ENCODE measurements at places on chromosomes 3 and 15. TPM values are rescaled to one million over a fixed set of nuclear protein-coding genes. Genes with fewer than 3 reads are reported as not detected.

- no peak overlapping the region for H3K4me3 ChIP-seq
- no peaks in the 10 kb centered on the region for H3K4me1 ChIP-seq
- no peaks in the 10 kb centered on the region for H3K27me3 ChIP-seq
- no peaks in the 10 kb centered on the region for H3K36me3 ChIP-seq
- no peak for DNase-seq
Measured at GRCh38 chr3:190586631-190587011, 72.7 kb downstream of the IL1RAP start.

Gene CEMIP
- total RNA-seq: 0.93 TPM

DNA sequence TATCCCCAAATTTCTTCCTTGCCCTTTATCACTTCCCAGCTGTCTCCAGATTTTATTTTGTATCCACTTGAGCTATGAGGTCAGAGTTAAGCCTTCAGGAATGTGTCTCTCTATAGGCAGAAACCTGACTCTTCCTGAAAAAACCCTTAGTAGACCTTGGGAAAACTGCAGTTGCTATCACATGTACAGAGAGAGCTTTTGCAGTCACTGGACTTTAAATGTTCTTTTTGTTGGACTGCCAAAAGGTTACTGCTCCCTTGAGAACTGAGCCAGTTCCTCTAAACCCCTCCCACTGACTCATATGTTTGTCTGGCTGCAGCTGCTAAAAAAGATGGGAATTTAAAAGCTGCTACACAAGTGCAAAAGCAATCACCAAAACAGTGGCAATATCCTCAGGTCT is 169.1 kb upstream of the CCDC54 start:
- no peak overlapping the region for H3K4me3 ChIP-seq
- peak; percentile 99 for DNase-seq
- no peaks in the 10 kb centered on the region for H3K27me3 ChIP-seq
- H3K4me1 ChIP-seq: peaks cover 25% of the 10 kb centered on the region

DNA sequence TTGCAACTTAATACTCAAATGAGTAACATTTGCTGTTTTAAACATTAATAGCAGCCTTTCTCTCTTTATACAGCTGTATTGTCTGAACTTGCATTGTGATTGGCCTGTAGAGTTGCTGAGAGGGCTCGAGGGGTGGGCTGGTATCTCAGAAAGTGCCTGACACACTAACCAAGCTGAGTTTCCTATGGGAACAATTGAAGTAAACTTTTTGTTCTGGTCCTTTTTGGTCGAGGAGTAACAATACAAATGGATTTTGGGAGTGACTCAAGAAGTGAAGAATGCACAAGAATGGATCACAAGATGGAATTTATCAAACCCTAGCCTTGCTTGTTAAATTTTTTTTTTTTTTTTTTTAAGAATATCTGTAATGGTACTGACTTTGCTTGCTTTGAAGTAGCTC is 40.3 kb downstream of the CTNNB1 start:
- H3K4me1 ChIP-seq: no peaks in the 10 kb centered on the region
- peak; percentile 22 for DNase-seq
- H3K27me3 ChIP-seq: no peaks in the 10 kb centered on the region
- no peak overlapping the region for H3K27ac ChIP-seq
- peaks cover 68% of the 10 kb centered on the region for H3K36me3 ChIP-seq
- H3K4me3 ChIP-seq: no peak overlapping the region

Gene LYZL4
- total RNA-seq: not detected

DNA sequence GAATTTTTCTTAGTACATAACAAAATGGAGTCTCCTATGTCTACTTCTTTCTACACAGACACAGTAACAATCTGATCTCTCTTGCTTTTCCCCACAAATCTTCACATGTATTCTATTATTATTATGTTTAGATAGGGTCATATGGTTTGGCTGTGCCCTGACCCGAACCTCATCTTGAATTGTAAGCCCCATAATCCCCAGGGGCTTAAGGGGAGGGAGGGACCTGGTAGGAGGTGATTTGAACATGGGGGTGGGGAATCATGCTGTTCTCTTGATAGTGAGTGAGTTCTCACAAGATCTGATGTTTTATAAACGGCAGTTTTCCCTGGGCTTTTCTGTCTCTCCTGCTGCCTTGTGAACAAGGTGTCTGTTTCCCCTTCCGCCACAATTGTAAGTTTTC is 86.7 kb upstream of the SELENOK start:
- no peak for DNase-seq
- no peaks in the 10 kb centered on the region for H3K36me3 ChIP-seq
- no peak overlapping the region for H3K27ac ChIP-seq
- no peaks in the 10 kb centered on the region for H3K27me3 ChIP-seq

- no peak overlapping the region for H3K27ac ChIP-seq
- H3K4me3 ChIP-seq: no peak overlapping the region
- H3K4me1 ChIP-seq: peaks cover 22% of the 10 kb centered on the region
- no peaks in the 10 kb centered on the region for H3K27me3 ChIP-seq
- no peak for DNase-seq
Measured at GRCh38 chr3:178712247-178712646, 176.0 kb downstream of the KCNMB2 start.

DNA sequence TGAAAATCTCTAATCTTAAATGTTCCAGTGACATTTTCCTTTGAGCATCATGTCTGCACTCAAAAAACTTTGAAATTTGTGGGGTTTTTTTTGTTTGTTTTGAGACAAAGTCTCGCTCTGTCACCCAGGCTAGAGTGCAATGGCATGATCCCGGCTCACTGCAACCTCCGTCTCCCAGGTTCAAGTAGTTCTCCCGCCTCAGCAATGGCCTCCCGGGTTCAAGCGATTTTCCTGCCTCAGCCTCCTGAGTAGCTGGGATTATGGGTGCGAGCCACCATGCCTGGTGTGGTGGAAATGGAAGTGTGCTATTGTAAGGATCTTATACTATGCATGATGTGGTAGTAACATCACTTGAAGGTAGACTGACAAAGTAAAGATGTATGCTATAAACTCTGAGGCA is 42.5 kb downstream of the TKT start:
- H3K4me1 ChIP-seq: no peaks in the 10 kb centered on the region
- no peaks in the 10 kb centered on the region for H3K36me3 ChIP-seq
- H3K27ac ChIP-seq: no peak overlapping the region
- H3K27me3 ChIP-seq: no peaks in the 10 kb centered on the region

DNA sequence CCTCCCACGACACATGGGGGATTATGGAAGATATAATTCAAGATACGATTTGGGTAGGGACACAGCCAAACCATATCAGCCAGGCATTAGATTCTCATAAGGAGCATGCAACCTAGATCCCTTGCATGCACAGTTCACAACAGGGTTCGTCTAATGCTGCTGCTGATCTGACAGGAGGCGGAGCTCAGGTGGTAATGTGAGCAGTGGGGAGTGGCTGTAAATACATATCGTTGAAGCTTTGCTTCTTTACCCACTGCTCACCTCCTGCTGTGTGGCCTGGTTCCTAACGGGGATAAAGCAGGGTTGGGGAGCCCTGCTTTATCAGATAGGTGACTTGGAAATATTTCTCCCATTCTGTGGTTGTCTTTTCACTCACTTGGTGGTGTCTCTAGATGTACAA is 14.8 kb downstream of the DOCK3 start:
- no peaks in the 10 kb centered on the region for H3K4me1 ChIP-seq
- no peaks in the 10 kb centered on the region for H3K36me3 ChIP-seq
- DNase-seq: no peak

DNA sequence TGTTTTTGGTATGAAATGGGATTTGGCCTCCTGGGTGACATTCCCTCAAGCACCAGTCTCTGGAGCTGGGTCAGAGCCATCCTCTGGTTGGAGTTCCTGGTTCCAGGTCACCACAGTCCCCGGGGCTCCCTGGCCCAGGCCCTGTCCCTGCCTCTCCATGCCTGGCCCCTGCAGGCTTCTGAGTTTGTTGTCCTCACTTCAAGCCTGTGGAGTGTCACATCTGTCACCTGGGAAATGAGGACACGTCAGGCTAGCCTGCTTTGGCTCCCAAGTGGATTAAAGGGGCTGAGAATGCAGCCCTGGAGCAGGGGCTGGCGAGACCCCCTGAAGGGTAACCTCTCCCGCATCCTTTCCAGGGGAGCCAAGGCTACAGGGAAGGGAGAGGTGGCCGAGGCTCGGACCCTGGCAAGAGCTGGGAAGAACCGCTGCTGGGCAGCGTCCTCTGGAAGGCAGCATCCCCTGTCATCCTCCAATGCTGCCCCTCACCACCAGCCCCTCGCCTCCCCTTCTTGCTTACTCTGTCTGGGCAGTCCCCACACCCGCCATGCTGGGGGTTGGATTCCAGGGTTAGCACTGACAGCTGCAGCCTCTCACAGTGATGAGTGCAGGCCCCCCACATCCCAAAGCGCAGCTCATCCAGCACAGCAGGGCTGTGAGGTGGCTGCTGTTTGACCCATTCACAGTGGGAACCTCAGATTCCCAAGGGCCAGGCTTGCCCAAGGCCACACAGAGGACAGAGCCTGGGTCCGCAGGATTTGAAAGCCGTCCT is 75.5 kb upstream of the IQSEC1 start:
- H3K27ac ChIP-seq: no peak overlapping the region
- H3K27me3 ChIP-seq: peaks cover 9% of the 10 kb centered on the region

- DNase-seq: peak; percentile 74
- H3K4me3 ChIP-seq: peak overlapping the region; percentile 86
- H3K27ac ChIP-seq: peak overlapping the region; percentile 77
- peaks cover 3% of the 10 kb centered on the region for H3K4me1 ChIP-seq
- H3K27me3 ChIP-seq: no peaks in the 10 kb centered on the region
Measured at GRCh38 chr3:107241217-107241616, 136.0 kb upstream of the CCDC54 start.

GRCh38 chr3:112687616-112688015 is 46.7 kb upstream of the CCDC80 start:
- no peak overlapping the region for H3K4me3 ChIP-seq
- no peaks in the 10 kb centered on the region for H3K36me3 ChIP-seq
- H3K27ac ChIP-seq: no peak overlapping the region
- H3K27me3 ChIP-seq: no peaks in the 10 kb centered on the region

- no peaks in the 10 kb centered on the region for H3K27me3 ChIP-seq
- no peak overlapping the region for H3K4me3 ChIP-seq
- no peaks in the 10 kb centered on the region for H3K36me3 ChIP-seq
- no peak overlapping the region for H3K27ac ChIP-seq
- no peak for DNase-seq
- no peaks in the 10 kb centered on the region for H3K4me1 ChIP-seq
Measured at GRCh38 chr3:168001244-168001643, 94.5 kb downstream of the GOLIM4 start.

Gene CCR3
- not detected for total RNA-seq

GRCh38 chr15:31091481-31091880 is 10.0 kb downstream of the TRPM1 start:
- H3K4me3 ChIP-seq: no peak overlapping the region
- no peaks in the 10 kb centered on the region for H3K4me1 ChIP-seq
- H3K36me3 ChIP-seq: no peaks in the 10 kb centered on the region
- H3K27ac ChIP-seq: no peak overlapping the region

- no peaks in the 10 kb centered on the region for H3K36me3 ChIP-seq
- no peak overlapping the region for H3K4me3 ChIP-seq
- DNase-seq: no peak
- H3K27me3 ChIP-seq: no peaks in the 10 kb centered on the region
- H3K4me1 ChIP-seq: no peaks in the 10 kb centered on the region
Measured at GRCh38 chr3:187024536-187025226, 94.4 kb downstream of the ST6GAL1 start.

DNA sequence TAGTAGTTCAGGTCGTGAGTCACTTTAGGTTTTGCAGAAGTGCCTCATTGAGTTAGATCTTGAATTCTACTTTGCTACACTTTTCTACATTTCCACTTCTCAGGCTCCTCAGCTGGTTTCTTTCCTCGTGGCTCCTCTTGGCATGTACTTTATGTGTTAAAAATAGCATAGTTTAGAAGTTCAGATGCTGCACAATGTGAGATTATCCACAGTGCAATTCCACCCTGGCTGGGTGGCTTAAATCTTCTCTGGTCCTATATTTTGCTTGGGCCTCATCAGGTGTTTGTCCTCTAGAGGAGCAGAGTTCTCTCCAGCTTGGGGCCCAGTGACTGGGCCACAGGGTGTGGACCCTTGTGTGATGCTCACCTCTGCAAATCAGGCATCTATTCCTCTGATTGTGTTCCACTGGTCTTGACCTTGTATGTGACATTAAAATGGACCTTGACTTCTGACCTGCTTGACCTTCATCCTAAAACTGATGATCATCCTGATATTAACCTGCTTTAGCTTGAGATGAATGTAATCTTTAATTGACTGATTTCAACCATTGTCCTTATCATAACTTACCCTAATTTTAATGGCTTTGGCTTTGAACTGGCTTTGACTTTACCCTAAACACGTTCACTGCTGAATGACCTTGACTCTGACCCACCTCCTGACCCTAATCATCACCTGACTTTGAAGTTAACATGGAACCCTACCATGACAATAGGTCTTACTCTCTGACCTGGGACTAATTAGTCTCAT is 63.9 kb upstream of the ACAD9 start:
- H3K4me1 ChIP-seq: peaks cover 7% of the 10 kb centered on the region
- no peak overlapping the region for H3K4me3 ChIP-seq
- H3K27ac ChIP-seq: no peak overlapping the region
- H3K27me3 ChIP-seq: no peaks in the 10 kb centered on the region

DNA sequence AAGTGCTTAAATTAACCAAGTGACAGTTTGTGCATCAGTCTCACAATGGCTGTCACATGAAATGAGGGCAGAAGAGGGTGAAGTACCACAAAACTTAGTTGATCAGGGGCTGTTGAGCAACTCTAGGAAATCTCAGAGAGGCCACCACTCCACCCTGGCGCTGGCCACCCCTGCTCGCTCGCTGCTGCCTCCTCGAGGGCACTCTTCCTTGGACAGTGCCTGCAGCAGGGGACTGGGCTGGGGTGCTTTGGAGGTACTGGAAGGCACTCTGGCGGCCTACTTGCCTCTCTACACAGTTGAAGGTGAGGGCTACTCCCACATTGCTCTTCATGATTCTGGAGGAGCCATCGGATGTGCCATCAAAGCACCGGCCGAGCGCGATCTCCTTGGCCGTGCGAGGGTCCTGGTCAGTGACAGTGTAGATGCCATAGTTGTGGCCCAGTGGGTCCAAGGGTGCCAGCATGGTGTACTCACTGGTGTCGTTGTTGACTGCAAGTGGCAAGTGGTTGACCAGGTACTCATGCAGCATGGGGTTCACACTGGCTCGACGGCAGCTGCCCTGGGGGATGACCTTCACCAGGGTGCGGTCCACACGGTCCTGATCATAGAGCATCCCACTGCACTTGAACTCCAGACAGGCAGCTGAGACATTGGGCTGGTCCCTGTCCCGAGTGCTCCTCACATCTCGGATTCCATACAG is 11.6 kb upstream of the CLPX start:
- H3K27ac ChIP-seq: peak overlapping the region; percentile 87
- peaks cover 7% of the 10 kb centered on the region for H3K36me3 ChIP-seq
- H3K27me3 ChIP-seq: no peaks in the 10 kb centered on the region
- peaks cover 19% of the 10 kb centered on the region for H3K4me1 ChIP-seq

DNA sequence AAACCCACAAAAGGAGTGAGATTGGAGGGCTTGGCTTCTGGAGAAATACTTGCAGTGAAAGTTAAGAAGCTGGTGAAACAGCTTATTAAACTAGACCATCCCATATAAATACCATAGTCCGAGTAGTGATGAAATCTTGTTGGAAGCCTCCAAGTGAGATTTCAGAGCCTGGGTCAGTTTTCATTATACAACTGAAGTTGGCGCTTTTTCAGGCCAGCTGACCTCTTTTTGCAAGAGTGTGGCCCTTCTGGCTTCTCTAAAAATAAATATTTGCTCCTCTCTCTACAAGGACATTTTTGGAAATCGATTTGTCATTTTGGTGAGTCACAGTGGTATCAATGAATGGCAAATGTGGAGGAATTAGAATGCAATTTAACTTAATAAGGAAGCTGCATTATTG is 51.2 kb upstream of the THRB start:
- no peaks in the 10 kb centered on the region for H3K4me1 ChIP-seq
- no peaks in the 10 kb centered on the region for H3K27me3 ChIP-seq
- H3K36me3 ChIP-seq: no peaks in the 10 kb centered on the region
- no peak for DNase-seq
